Activated naive CD8-positive, alpha-beta T cell treated with anti-CD3 and anti-CD28 coated beads for 36 hours (primary cell): ENCODE measurements at places on chromosomes 2 and 18.
A peak's percentile ranks its signal among the peaks of the same experiment; 100 is the strongest.

GRCh38 chr18:24778810-24779418 is 318.5 kb downstream of the HRH4 start:
- H3K36me3 ChIP-seq = no peaks in the 10 kb centered on the region
- no peak for DNase-seq
- H3K27ac ChIP-seq = no peak overlapping the region
- H3K4me3 ChIP-seq = no peak overlapping the region

- H3K4me1 ChIP-seq = peaks cover 93% of the 10 kb centered on the region
- H3K27me3 ChIP-seq = no peaks in the 10 kb centered on the region
- H3K36me3 ChIP-seq = peaks cover 75% of the 10 kb centered on the region
- peak overlapping the region; percentile 67 for H3K4me3 ChIP-seq
Observed at GRCh38 chr2:197296835-197297234, 13.7 kb downstream of the ANKRD44 start.

DNA sequence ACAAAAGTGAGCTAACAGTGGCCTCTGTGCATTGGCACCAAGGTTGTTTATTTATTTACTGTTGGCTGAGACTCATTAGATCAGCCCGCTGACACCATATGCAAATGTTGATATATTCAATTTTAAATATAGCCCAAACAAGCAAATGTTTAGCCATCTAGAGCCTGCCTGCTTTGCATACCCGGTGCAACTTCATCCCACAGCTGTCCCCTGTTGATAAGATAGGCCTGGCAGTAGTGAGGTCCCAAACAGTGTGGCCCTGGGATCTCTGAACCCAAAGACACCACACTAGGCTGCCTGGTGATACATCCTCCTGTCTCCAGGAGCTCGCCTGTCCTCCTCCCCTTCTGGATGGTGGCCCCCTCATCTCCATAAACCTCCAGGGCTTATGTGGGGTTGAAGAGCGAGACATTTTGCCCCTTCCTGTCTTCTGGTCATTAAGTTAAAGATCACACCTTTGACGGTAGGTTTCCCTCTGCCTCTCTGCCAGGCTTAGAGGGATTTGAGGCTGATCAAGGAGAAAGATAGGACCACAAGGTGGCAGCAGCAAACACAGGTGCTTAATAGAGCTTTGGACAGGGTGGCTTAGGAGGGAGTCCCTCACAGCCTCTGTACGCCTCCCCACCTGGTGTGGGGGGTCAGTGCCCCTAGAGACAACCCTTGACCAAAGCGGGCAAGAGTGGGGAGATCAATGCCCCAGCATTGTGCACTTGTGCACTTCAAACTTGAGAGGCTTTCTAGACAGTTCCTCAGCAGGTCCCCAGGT is 23.7 kb upstream of the MYO5B start:
- H3K27me3 ChIP-seq = peaks cover 18% of the 10 kb centered on the region
- no peak overlapping the region for H3K4me3 ChIP-seq
- DNase-seq = no peak
- H3K27ac ChIP-seq = no peak overlapping the region

DNA sequence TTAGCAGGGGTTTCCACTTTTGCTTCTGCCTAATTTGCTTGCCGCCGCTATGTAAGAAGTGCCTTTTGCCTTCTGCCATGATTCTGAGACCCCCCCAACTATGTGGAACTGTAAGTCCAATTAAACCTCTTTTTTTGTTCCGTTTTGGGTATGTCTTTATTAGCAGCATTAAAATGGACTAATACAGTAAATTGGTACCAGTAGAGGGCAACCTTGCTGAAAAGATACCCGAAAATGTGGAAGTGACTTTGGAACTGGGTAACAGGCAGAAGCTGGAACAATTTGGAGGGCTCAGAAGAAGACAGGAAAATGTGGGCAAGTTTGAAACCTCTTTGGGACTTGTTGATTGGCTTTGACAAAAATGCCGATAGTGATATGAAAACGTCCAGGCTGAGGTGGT is 216.1 kb upstream of the FSIP2 start:
- H3K4me1 ChIP-seq = no peaks in the 10 kb centered on the region
- H3K36me3 ChIP-seq = no peaks in the 10 kb centered on the region
- no peak for DNase-seq
- H3K27ac ChIP-seq = no peak overlapping the region
- H3K27me3 ChIP-seq = no peaks in the 10 kb centered on the region

DNA sequence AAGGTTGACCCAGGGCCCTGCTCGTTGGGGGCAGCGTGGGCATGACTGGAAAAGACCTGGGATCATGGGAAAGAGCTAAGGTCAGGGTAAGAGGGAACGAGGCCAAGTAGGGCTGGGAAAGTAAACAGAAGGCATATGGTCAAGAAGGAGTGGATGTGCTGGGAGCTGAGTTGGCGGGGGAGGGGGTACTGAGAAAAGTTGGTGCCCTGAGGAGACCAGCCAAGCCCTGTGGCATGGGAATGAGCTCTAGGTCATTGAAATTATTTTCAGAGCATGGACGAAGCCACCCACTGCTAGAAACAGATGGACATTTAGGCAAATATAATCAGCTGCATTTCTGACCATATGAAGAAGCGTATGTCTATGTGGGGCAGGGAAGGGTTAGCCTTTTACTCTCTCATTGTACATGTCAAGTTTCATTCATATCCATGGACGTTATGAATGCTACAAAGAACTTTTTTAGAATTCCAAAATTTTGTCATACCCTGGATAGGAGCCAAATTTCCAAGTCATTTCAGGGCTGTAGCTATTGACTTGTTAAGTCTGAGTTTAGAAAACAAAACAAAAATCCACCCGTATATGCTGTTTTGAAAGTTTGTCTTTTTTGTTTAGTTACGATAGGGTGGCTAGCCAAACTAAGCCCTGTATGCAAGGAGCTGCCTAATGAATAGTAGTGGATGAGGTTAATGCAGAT is 19.1 kb downstream of the MAPRE2 start:
- H3K27me3 ChIP-seq = no peaks in the 10 kb centered on the region
- peaks cover 14% of the 10 kb centered on the region for H3K36me3 ChIP-seq
- no peak overlapping the region for H3K27ac ChIP-seq
- no peak overlapping the region for H3K4me3 ChIP-seq

DNA sequence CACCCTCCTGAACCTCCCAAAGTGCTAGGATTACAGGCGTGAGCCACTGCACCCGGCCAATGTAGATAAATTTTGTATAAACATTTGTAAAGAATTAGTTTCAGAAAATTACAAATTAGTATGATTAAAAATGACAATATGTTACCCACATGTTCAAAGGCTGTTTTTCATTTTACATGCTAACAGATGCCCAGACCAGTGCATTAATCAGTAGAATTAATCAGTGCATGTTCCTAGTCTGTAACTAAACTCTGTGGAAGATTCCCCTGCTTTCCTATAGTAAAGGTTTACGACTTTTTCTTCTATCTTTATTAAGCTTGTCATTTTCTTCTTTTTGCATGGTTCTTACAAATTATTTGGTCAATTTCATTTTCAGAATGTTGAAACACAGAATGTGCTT is 65.8 kb downstream of the UGGT1 start:
- peaks cover 28% of the 10 kb centered on the region for H3K36me3 ChIP-seq
- no peaks in the 10 kb centered on the region for H3K4me1 ChIP-seq
- H3K27me3 ChIP-seq = no peaks in the 10 kb centered on the region

DNA sequence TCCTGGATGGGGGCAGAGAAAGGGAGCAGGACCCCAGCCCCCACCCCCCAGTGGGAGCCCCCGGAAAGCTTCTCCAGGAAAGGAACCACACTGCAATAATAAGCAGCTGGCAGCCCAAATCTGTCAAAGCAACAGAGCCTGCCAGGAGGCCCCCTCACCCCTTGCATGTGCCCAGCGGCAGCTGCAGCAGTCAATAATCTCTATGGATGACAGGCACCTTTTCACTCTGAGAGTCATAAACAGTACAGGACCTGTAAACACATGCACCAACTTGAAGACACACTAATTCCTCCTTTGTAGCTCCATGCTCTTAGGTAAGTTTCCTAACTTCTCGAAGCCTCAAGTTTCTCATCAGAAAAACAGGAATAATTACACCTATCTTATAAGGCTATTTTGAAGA is 26.2 kb upstream of the KDM3A start:
- H3K4me3 ChIP-seq = no peak overlapping the region
- peaks cover 23% of the 10 kb centered on the region for H3K27me3 ChIP-seq
- no peaks in the 10 kb centered on the region for H3K4me1 ChIP-seq
